Adrenal gland (tissue), 19 donors: ENCODE measurements at places on chromosomes 16 and 17. TPM values are rescaled to one million over a fixed set of nuclear protein-coding genes. Genes with fewer than 3 reads are reported as not detected.

KCNH4 gene
- 0.19 TPM for total RNA-seq

- H3K4me3 ChIP-seq = peak overlapping the region; percentile 92
- peak; percentile 35 for DNase-seq
- H3K27ac ChIP-seq = peak overlapping the region; percentile 69
- no peaks in the 10 kb centered on the region for H3K27me3 ChIP-seq
Observed at GRCh38 chr16:15055141-15056053, 477 bp downstream of the NTAN1 start.

DNA sequence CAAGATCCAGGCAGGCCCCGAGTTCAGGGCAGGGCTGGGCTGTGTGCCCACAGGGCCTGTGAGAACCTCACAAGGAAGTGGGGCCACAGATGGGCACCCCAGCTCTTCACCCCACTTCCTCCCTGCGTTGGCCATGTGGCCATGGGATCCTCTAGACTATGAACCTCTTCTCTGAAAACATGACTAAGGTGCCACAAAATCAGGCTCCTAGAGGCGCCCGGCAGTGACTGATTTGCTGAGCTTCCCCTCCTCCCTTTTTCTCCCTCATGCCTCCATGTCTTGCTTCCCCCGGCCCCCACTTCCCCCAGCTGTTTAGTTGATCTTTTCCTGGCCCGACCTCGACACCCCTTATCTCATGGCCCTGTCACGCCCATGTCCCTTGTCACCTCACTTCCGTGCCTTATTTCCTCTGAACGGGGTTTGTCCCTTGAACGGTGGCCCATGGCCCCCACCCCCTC, 87.1 kb downstream of the KCNJ12 start:
- H3K4me3 ChIP-seq = no peak overlapping the region
- no peaks in the 10 kb centered on the region for H3K36me3 ChIP-seq
- no peak for DNase-seq
- H3K4me1 ChIP-seq = no peaks in the 10 kb centered on the region
- no peaks in the 10 kb centered on the region for H3K27me3 ChIP-seq

UNC45B gene
- total RNA-seq = 0.25 TPM

OR1F1 gene
- not detected for total RNA-seq
